ENCODE measurements at places on chromosomes 13 and 19.
A peak's percentile ranks its signal among the peaks of the same experiment; 100 is the strongest.

GRCh38 chr13:107799001-107799400 lies 416.3 kb downstream of the LIG4 start:
- no peak for DNase-seq

- DNase-seq, result peak; percentile 64
Observed at GRCh38 chr19:6108721-6109633, 1.3 kb downstream of the RFX2 start.

GRCh38 chr13:107580741-107581412 lies 634.5 kb downstream of the LIG4 start:
- no peak for DNase-seq

- no peak for DNase-seq
Observed at GRCh38 chr13:107266657-107267056, 698.7 kb upstream of the ARGLU1 start.

DNA sequence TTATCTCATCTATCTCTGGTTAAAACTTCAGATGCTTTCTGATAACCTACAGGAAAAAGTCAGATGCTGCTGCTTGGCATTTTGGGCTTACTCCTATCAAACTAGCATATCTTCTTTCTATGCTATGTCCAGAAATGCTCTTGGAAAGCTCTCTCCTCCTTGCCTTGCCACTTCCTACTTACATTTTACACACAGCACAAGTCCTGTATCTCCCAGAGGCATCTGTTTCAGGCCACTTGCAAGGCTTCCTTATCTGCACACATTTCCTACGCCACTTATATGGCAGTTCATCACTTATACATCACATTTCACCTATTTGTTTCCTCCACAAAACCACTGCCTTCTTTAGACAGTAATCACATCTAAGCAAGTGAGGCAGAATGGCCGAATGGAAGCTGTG lies 220.3 kb downstream of the DNAJC15 start:
- no peak for DNase-seq

DNA sequence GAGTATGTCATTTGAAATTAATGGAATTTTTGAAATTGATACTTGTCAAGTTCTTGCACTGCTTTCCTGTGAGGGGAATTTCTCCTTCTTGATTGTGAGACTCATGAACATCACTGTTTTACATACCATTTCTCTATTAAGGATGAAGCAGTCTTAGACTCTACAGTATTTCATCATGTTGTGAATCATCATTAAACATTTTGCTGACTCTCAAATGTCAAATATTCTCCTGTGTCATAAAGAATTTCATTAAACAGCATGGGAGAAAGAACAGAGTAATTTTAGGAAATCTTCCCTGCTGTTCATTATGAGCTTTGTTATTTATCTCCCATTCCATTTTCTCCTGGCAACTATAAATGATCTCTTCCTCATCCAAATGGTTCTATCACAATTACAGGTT lies 729.0 kb downstream of the PCDH9 start:
- no peak for DNase-seq

DNA sequence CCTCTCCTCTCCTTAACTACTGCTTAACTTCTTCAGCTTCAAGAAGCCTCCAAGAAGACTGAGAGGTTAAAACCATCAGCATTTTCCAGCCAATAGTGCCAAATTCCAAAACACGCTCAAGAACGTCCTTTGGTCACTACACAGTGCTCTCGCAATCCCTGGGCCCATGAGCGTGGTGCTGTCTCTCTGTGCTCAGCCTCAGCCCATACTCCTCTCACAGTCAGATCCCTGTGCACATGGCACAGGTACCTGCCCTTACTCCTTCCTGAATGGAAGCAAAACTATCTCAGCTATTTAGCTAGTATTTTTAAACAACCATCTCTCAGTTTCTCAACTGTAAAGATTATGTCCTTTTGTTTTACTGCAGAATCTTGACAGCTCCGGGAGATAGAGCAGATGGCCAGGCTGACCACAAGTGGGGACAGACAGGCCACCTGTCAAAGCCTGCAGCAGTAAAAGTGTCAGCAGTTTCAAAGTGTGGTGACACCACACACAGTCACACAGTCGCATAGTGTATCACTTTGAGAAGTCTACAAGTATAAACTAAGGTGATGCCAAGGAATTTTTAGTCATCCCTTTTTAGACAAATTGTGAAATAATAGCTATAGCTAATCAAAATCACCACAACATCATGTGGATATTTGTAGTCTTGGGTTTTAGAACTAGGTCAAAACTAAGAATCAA lies 35.7 kb downstream of the DZIP1 start:
- DNase-seq, result no peak

GRCh38 chr19:35000647-35001501 lies 751 bp downstream of the GRAMD1A start:
- peak; percentile 67 for DNase-seq

- no peak for DNase-seq
Observed at GRCh38 chr19:34841780-34842179, 68.8 kb upstream of the ZNF599 start.

DNA sequence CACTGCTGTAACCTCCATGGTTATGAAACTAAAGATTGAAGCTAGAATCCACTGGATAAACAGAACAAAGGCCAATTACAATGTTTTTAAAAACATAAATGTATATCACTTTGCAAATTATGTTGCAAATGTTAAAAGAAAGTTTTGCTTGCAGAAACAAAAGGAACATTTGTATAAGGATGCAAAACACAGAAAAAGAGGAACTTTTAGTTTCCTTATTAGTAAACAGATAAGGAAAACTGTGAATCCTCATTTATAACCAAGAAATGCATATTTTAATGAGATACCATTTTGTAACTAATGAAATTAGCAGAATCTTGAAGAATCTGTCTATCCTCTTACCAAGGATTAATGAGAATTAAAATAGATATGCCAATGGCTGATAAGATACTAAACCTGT lies 32.3 kb downstream of the LPAR6 start:
- no peak for DNase-seq

- no peak for DNase-seq
Observed at GRCh38 chr13:113922412-113923118, 51.3 kb downstream of the C13orf46 start.

DNA sequence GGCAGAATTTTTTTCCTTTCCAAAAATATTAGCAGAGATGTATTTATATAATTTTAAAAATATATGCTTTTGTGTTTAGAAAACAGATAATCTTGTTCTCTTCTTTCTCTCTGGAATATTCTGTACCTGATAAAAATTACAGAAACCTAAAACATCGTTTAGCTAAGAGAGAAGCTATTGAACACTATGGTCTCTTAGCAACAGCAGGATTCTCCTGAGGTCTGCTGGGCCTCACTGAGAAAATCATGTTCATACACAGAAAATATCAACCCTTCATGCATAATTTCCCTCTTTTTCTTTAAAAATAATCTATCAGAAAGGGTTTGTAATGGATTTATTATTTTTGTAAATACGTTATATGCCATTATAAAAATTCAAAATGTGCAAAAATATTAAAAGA lies 242.2 kb downstream of the DCLK1 start:
- no peak for DNase-seq

DNA sequence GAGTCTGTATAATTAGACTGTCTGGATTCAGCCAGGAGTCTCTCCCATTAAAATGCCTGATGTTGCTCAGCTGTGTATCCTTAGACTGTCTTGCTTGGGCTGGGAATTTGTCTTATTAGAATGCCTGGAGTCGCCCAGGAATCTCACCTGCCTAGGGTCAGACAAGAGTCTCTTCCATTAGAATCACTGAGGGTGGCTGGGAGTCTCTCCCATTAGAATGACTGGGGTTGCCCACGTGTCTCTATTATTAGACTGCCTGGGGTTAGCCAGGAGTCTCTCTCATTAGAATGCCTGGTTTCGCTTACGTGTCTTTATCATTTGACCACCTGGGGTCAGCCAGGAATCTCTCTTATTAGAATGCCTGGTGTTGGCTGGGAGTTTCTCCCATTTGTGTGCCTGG lies 1450.0 kb downstream of the UQCRFS1 start:
- DNase-seq, result no peak

GRCh38 chr13:65650321-65650720 lies 1579.8 kb downstream of the PCDH9 start:
- DNase-seq, result no peak

- no peak for DNase-seq
Observed at GRCh38 chr19:3778899-3779723, 7.1 kb downstream of the MATK start.

DNA sequence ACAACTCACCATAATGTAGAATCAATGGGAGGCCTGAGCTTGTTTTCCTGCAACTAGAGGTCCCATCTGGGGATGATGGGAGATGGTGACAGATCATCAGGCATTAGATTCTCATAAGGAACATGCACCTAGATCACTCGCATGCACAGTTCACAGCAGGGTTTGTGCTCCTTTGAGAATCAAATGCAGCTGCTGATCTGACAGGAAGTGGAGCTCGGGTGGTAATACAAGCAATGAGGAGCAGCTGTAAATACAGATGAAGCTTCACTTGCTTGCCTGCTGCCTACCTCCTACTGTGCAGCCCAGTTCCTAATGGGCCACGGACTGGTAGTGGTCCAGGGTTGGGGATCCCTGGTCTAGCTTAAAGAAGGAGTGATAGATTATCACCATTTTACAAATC lies 33.0 kb downstream of the KPNA3 start:
- no peak for DNase-seq

- DNase-seq, result no peak
Observed at GRCh38 chr19:21454901-21455300, 50.5 kb upstream of the ZNF429 start.

- DNase-seq, result no peak
Observed at GRCh38 chr13:24050292-24050711, 110.2 kb upstream of the SPATA13 start.

DNA sequence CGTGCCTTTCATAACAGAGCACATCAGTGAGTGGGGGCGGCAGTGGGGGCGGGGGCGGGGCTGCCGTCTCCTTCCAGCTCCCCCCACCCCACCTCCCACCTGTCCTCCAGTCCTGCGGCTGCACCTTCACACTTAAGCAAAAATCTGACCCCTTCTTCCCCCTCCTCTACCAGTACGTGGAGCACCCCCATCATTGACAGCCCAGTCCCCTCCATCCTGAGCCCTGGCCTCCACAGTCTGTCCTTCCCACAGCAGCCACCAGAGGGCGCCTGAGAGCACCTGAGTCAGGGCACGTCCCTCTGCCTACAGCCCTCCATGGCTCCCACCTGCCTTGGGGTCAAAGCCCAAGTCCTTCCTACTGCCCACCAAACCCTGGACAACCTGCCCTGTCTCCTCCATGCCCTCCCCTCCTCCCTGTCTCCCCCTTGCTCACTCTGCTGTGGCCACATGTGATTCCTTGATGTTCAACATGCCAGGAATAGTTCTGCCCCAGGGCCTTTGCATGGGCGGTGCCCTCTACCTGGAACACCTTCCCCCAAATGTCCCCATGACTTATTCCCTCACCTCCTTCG lies 4.0 kb downstream of the EBI3 start:
- DNase-seq, result peak; percentile 89

GRCh38 chr13:91078093-91078679 lies 269.3 kb upstream of the MIR17HG start:
- DNase-seq, result no peak

DNA sequence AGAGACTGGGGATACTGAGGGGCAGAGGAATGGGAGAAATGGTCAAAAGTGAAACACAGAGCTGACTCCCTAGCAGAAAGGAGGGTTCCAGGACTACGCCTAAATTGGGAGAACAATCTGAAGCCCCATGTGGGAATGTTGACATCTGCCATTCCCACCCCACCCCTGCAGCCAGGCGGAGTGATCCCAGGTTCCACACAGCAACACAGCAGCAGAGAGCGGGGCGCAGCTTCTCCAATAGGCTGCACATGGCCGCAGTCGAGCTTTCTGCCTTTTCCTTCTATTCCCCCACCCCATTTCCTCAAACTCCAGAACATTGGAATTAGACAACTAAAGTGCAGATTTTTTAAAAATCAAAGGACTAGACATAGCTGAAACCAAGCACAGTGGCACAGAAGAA lies 104.7 kb downstream of the UBL3 start:
- DNase-seq, result no peak

DNA sequence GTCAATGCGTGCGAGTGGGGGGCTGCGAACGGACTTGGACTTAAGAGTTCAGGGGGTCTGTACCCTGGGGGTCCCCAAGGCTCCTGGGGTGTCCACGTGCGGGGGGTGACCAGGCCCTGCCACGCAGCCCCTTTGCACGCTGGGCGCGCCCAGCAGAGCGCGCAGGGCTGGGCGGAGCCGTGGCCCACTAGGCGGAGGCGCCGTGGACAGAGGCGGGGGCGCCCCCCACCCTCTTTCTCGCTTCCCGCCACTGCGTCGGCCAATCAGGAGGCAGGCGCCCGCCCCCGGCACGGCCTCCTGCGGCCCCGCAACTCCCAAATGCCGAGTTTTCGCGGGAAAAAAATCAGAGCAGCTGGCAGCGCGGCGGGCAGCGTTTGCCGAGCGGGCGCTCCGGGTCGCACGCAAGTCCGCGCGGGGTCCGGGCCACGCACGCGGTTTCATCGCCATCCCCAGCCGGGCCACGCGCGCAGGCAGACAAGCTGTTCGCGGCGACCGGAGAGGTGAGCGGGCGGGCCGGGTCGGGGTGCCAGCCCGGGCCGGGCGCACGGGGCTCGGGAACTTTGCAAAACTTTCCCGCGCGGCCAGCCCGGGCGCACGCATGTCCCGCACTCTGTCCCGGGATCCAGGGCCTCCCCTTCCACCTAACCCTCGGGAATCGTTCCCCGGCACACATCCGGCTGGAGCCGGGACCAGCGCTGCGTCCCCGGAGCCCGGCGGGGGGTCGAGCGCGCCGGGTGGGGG lies at the start of gene UHRF1:
UHRF1 (plus strand) TSS at position 346 of the 741 bp plus-strand sequence. CDS start 1,385 bp downstream, outside the sequence.
- peak; percentile 87 for DNase-seq

GRCh38 chr19:27679905-27680304 lies 1533.0 kb downstream of the UQCRFS1 start:
- DNase-seq, result no peak

DNA sequence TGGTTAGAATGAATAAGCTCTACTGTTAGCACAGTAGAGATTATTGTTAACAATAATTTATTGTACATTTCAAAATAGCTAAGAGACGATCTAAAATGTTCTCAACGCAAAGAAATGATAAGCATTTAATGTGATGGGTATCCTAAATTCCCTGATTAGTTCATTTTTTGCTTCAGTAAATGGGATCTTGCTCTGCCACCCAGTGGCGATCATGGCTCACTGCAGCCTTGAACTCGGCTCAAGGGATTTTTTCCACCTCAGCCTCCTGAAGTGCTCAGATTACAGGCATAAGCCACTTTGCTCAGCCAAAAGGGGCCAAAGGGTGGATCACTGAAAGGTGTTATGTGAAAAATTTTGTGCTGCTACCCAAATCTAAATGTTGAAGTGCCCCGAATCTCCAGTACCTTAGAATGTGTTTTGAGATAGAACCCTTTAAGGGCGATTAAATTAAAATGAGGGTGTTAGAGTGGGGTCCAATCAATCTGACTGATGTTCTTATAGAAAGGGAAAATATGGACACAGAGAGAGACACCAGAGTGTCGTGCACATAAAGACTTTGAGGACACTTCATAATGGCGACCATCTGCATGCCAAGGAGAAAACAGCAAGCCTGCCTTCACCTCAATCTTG lies 31.5 kb upstream of the ZNF766 start:
- peak; percentile 52 for DNase-seq

DNA sequence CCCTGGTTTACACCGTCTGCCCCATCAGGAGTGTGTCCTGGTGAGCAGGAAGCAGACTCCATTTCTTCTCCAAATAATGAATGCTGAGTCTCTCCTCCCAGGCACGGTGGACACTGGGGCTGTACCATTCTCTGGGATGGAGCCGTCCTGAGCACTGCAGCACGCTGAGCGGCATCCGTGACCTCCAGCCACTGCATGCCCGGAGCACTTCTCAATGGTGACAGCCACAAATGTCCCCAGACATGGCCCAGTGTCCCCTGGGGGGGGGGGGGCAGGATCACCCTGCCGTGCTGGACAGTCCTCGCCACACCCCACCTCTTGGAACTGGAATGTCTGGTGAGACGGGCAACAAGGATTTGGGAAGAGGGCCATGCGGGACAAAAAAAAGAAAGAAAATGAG lies 37.4 kb downstream of the GNG7 start:
- DNase-seq, result no peak

Data from stimulated activated naive CD8-positive, alpha-beta T cell treated with anti-CD3 and anti-CD28 coated beads, Interleukin-15, Interleukin-2, amounts not matched to agents 100 U/mL and 50 U/mL, for 24 hours (primary cell).